ENCODE measurements at places on chromosomes 7 and 10.

DNA sequence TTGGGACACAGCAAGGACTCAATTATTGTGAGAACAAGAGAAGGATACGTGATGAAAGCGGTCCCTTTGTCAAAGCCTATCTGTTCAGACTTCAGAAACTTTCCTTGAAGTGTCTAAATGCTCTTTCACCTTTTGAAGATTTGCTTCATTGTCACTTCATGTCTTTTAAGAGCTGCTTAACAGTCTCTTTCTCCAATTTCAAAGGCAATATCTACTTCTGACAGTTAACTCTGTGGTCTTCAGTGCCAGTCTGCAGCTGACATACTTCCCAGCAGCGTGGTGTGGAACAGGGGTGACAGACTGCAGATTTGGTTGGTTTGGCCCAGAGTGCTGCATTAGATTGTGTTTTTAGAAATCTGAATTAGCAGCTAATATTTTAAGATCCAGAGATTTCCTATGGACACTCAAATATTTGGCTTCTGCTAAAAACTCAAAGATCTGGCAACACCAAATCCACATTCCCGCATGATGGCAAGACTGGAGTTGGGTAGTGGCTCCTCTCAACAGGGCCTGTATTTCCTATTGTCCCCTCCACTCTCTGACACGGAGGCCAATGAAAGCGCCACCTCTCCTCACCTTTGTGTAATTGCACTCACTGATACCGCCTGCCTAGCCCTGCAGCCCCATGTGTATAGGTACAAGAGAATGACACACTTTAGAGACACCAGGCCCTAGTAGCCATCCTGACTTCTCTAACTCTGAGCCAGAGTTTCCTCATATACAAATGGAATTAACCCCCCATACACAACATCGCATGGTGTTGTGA is 11.5 kb downstream of the SCRN1 start:
- no peak for DNase-seq

GRCh38 chr7:128076196-128076795 is 45.1 kb upstream of the LRRC4 start:
- no peak for DNase-seq

DNA sequence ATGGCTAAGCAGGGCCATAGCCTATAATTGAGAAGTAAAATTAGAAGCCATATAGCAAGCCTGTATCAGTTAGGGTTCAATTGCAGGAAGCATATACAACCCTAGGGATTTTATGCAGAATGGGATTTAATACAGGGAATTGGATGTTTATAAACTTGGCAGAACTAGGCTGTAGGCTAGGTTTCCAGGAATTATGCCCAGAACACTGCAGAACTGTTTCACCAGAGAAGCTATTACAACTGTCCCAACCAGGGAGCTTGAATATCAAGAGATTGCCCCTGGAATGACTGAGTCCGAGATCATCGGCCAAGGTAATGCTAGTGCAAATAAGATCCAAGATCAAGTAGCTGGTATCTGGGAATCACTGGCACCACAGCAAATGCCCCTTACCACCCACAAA is 64.0 kb downstream of the PRR15 start:
- no peak for DNase-seq

- no peak for DNase-seq
Measured at GRCh38 chr10:5467634-5468255, 31.6 kb downstream of the CALML5 start.

DNA sequence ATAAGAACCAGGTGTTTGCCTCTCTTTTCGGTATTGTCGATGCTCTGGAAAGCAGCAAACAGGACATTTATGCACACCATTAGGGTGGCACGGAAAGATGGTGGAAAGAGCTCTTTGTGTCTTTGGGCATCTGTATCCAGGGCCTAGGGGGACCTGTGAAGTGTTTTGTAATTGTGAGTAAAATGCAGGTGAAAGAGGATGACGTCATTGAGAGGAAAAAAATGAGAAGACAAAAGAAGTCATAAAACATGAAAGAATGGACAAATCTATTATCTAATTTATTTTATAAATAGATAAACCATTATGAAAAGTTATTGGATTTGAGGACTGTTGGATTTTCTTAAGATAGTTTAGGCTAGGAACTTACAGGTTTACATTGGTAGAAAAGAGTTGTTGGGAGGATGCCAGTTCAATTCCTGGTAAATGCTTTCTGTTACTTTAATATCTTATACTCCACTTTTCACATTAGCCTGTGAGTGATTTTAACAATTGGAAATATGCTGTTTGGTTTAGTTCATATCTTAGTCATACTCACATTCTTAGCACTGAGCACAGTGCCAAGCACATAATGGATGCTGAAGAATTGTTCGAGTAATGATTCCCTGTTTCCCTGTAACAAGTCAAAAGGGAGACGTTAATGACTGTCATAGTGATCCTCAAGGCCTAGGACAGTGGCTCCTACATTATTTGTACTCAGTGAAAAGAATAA is 62.6 kb downstream of the EXOC4 start:
- DNase-seq, result no peak

DNA sequence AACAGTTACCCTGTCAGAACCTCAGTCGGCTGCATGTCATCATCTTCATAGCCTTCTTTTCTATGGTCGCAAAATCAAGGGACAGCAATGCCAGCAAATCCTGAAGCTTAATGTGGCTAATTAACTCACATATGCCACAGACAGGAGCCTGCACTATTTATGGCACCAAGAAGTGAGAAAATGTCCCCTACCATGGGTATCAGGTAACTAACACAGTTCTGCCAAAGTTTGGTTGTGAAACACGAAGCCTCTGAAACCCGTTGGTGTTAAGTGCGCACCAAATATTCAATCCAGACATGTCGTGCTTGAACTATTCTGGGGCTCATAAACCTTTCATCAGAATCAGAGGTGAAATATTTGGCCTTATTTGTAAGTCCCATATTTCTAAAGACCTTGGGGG is 63.3 kb downstream of the EVX1 start:
- no peak for DNase-seq

- DNase-seq, result no peak
Measured at GRCh38 chr10:16436367-16436757, 448 bp upstream of the PTER start.
